ENCODE measurements at places on chromosomes 2 and 18. TPM values are rescaled to one million over a fixed set of nuclear protein-coding genes. Genes with fewer than 3 reads are reported as not detected.

DNA sequence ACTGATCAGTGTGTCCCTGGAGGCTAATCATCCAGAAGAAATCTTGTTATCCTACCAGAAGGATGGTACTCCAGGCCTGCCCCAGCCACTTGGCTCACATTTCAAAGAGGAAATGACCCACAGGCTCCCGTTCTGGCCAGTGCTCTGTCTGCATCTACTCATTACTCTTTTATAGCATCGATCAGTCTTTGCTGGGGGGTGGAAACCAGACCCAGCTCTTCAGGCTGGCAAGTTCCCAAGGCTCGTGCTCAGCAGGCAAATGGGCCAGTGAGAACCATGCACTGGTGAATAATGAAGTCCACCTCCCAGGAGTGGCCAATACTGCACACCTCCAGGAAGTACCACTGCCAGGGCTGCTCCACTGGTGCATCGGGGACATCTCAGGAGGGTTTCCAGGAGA is 38.8 kb downstream of the DNER start:
- H3K36me3 ChIP-seq = no peaks in the 10 kb centered on the region
- H3K4me1 ChIP-seq = no peaks in the 10 kb centered on the region
- no peaks in the 10 kb centered on the region for H3K27me3 ChIP-seq
- H3K4me3 ChIP-seq = no peak overlapping the region
- no peak overlapping the region for H3K27ac ChIP-seq

The LYG1 gene
- total RNA-seq = 1.2 TPM

- DNase-seq = no peak
- H3K27ac ChIP-seq = no peak overlapping the region
- H3K4me3 ChIP-seq = no peak overlapping the region
- H3K4me1 ChIP-seq = peaks cover 2% of the 10 kb centered on the region
Measured at GRCh38 chr2:25521665-25522387, 151.6 kb downstream of the DTNB start.

GRCh38 chr2:28219758-28220368 is 172.8 kb upstream of the FOSL2 start:
- peaks cover 6% of the 10 kb centered on the region for H3K4me1 ChIP-seq
- H3K27ac ChIP-seq = no peak overlapping the region
- no peak for DNase-seq
- no peaks in the 10 kb centered on the region for H3K27me3 ChIP-seq

DNA sequence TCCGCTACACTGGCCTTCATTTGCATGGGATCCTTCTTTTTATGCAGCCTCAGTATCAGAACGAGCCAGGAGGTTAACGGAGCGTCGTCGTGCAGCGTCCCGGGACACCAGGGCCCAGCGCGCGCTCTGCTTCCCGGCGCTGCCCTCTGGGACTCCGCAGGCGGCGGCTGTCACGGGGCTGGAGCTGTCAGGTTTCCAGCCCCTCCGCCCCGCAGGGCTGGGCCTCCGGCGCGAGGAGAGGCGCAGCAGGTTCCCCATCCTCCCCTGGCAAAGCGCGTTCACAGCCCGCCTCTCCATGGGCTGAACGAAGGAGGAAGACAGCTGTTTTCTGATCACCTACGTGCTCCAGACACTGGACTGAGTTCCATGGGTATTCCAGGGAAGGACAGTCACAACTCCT is 12.5 kb upstream of the PAX8 start:
- H3K27me3 ChIP-seq = peaks cover 18% of the 10 kb centered on the region
- no peaks in the 10 kb centered on the region for H3K4me1 ChIP-seq
- no peaks in the 10 kb centered on the region for H3K36me3 ChIP-seq
- peak; percentile 53 for DNase-seq

GRCh38 chr18:77833807-77834206 is 584.2 kb downstream of the GALR1 start:
- DNase-seq = no peak
- no peak overlapping the region for H3K27ac ChIP-seq
- H3K36me3 ChIP-seq = no peaks in the 10 kb centered on the region
- no peaks in the 10 kb centered on the region for H3K27me3 ChIP-seq
- H3K4me3 ChIP-seq = no peak overlapping the region

DNA sequence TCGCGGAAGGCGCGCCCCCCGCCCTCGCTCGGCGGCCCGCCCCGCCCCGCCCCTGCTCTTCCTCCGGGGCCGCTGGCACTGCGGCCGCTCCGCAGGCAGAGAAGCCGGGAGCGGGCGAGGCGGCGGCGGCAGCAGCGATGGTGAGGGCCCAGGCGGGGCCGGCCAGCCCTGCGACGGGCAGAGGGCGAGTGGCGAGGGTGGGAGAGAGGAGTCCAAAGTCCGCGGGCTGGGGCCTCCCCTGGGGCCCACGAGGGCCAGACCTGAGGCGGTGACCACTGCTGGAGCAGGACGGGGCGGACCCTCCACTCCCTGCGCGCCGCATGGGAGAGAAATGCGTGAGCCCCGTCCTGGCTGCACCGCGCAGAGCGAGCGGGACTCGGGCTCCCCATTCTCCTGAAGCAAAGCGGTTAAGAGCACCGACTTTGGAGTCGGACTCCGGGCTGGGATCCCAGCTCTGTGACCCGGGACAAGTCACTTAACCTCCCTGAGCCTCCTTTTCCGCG is at the start of gene VAMP5:
Gene VAMP5 (plus strand): TSS at position 78 of the 503 bp plus-strand sequence. CDS start 60 bp downstream, at position 138.
- peak; percentile 50 for DNase-seq
- peak within 1 kb of the TSS; percentile 48 for H3K27ac ChIP-seq
- H3K36me3 ChIP-seq = no peaks in the 10 kb centered on the region
- H3K4me1 ChIP-seq = no peaks in the 10 kb centered on the region
- H3K4me3 ChIP-seq = peak within 1 kb of the TSS; percentile 70

The CPO gene
- total RNA-seq = not detected

The SULT1C2 gene
- not detected for total RNA-seq

- no peak for DNase-seq
- H3K36me3 ChIP-seq = no peaks in the 10 kb centered on the region
- peak overlapping the region; percentile 41 for H3K27ac ChIP-seq
- peak overlapping the region; percentile 27 for H3K4me3 ChIP-seq
- no peaks in the 10 kb centered on the region for H3K27me3 ChIP-seq
Measured at GRCh38 chr18:68803356-68803755, 5.5 kb downstream of the CCDC102B start.

DNA sequence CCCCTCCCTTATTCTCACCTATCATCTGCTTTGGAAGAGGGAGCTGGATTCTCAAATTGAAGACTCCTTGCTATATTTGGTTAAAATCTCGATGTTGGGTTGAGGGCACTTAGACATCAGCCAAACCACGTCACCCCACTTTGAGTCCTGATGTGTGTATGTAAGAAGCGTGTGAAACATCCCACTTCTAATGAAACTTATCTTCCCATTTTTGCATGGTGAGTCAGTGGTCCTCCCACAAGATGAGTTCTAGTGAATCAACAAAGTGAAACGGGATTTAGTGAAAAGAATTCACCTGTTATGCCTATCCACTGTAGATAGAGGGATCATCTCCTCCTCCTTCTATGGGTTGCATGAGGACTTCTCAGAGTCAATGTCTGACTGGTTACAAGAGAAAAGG is 51.4 kb upstream of the SPRED2 start:
- no peak overlapping the region for H3K4me3 ChIP-seq
- H3K27ac ChIP-seq = no peak overlapping the region
- peaks cover 9% of the 10 kb centered on the region for H3K36me3 ChIP-seq
- H3K27me3 ChIP-seq = no peaks in the 10 kb centered on the region
- no peaks in the 10 kb centered on the region for H3K4me1 ChIP-seq
- no peak for DNase-seq

The TSGA10 gene
- total RNA-seq = 3.8 TPM

DNA sequence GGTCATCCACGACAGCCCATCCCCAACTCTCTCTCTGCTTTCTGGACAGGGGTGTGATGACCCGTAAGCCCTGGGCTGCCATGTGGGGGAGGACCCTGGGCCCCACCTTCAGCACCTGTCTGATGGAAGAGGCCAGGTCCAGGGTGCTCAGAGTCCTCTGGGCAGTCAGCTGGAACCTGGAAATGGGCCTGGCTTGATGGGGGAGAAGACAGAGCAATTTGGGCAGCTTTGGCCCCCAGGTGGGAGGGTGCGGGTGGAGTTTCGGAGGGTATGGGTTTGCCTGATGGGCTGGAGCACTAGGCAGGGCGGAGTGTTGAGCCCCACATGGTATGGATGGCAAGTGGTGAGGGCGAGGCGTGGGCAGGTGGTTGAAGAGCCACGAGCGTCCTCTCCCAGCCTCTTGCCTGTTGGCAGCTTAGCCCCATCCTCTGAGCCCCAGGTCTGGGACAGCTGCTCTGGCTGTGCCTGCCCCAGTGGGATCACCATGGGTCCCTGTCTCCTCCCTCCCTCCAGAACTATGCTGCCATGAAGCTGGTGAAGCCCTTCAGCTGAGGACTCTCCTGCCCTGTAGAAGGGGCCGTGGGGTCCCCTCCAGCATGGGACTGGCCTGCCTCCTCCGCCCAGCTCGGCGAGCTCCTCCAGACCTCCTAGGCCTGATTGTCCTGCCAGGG is 232.7 kb downstream of the DYSF start:
- H3K27me3 ChIP-seq = no peaks in the 10 kb centered on the region
- H3K4me3 ChIP-seq = no peak overlapping the region
- H3K27ac ChIP-seq = no peak overlapping the region
- H3K4me1 ChIP-seq = peaks cover 3% of the 10 kb centered on the region
- DNase-seq = no peak
- H3K36me3 ChIP-seq = peaks cover 8% of the 10 kb centered on the region

DNA sequence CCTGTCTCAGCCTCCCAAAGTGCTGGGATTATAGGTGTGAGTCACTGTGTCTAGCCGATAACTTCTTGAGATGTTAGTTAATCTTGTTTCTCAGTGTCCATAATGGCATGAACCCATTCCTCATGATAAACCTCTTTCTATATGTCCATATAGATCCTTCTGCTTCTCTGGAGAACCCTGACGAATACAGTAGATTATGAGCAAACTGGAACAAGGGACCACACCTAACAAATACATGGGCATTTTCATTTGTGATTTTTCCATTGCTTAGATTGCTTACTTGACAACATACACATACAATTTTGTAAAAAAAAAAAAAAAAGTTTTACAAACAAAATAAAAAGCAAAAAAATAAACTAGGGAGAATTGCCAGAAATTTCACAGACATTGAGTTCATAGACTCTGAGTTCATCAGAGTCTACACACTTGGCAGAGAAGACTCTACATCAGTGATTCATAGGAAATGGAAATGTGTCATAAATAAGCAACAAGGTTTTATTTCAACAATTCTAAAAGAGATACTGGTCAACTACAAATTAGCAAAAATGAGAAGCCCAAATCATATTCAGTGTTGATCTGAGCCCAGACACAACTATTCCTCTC is 96.7 kb downstream of the GALR1 start:
- peaks cover 14% of the 10 kb centered on the region for H3K4me1 ChIP-seq
- peaks cover 5% of the 10 kb centered on the region for H3K27me3 ChIP-seq
- H3K27ac ChIP-seq = no peak overlapping the region
- no peak for DNase-seq
